ENCODE measurements at places on chromosomes 7 and 10.

GRCh38 chr7:111883241-111883640 is 320.9 kb upstream of the IMMP2L start:
- no peak for DNase-seq

GRCh38 chr7:3657206-3657605 is 356.2 kb downstream of the SDK1 start:
- no peak for DNase-seq

DNA sequence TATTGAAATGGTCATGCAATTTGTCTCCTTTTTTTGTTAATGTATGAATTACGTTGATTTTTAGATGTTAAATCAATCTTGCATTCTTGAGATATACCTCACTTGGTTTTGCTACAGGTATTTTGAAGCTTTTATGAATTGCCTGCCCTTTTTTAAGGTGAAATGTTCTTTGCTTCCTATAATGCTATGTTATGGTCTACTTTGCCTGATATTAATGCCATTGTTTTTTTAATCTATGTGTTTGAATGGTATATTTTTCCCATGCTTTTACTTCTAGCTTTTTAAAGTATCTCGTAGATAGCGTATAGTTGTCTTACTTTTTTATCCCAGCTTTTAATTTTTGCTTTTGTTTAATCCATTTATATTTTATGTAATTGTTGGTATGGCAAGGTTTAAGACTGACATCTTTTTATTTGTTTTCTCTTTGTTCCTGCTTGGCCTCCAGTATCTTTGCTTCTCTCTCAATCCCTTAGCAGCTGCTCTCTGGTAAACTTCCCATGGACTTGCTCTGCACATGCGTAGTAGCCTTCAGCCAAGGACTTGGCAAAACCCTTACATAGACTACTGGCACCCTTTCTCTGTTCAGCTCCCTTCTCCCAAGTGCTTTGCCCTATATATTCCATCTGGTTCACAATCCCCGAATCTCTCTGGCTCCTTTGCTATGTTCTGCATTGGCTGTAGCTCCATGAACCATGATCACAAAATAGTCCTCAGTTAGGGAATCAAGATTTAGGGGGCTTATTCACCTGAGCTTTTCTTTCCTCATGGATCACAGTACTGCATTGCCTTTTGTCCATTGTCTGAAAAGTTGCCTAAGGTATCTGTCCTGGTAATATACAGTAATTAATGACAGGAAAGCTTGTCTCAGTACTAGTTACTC is 8.4 kb downstream of the TRIM24 start:
- no peak for DNase-seq

DNA sequence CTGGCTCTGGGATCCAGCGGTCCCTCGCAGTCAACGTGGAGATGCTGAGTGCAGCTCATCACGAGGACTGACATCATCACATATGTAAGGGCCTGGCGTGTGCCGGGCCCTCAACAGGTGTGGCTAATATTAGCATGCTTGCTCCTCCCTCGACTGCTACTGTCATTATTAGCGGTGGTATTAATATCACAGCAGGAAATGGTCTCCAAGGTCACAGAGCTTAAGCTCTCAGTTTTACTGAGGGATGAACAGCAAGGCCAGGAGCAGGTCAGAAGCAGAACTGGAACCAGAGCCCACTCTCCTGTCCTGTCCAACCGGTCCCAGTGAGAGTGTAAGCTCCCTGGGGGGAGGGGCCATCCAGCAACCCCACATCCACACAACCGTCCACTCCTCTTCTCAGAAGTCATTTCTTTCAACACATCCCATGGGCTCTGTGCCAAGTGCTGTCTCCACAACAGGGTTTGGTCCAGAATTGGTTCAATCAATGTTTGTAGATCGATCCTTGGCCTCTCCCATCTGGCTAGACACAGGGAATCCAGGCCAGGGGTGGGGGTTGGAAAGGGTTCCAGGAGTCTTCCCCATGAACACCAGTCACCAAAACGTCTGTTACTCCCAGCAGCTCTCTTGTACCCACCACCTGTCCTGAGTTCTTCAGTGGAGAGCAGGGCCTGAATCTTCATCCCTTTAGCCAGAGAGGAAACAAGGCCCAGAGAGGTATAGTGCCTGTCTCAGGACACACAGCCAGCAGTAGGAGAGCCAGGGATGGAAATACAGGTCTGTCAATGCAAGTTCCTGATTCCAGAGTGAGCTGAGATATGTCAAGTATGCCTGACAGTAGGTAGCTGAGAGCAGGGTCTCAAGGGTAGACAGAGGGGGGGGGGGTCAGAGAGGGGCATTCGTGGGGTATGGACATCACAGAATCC is 45.3 kb upstream of the ZMIZ1 start:
- no peak for DNase-seq

- DNase-seq = no peak
Measured at GRCh38 chr7:134856091-134856490, 76.7 kb downstream of the CALD1 start.

GRCh38 chr7:36208997-36209813 is 56.2 kb downstream of the EEPD1 start:
- no peak for DNase-seq

- DNase-seq = no peak
Measured at GRCh38 chr7:157089100-157089610, 49.6 kb upstream of the UBE3C start.

- DNase-seq = no peak
Measured at GRCh38 chr7:100400656-100401055, 27.4 kb downstream of the PILRA start.
